Spinal cord (tissue), 10 donors: ENCODE measurements at places on chromosomes 5 and 9. TPM values are rescaled to one million over a fixed set of nuclear protein-coding genes. Genes with fewer than 3 reads are reported as not detected.

GRCh38 chr9:112900901-112901300 lies 10.2 kb upstream of the SLC46A2 start:
- H3K4me1 ChIP-seq, result no peaks in the 10 kb centered on the region
- H3K27ac ChIP-seq, result no peak overlapping the region
- H3K4me3 ChIP-seq, result no peak overlapping the region
- no peaks in the 10 kb centered on the region for H3K36me3 ChIP-seq
- DNase-seq, result no peak

- no peaks in the 10 kb centered on the region for H3K27me3 ChIP-seq
- no peaks in the 10 kb centered on the region for H3K36me3 ChIP-seq
- H3K4me1 ChIP-seq, result peaks cover 43% of the 10 kb centered on the region
- no peak overlapping the region for H3K4me3 ChIP-seq
- no peak for DNase-seq
These were observed 143.3 kb downstream of the GADD45G start for GRCh38 chr9:89748021-89748670.

Gene SV2C
- total RNA-seq, result 66.7 TPM

Gene ORM2
- 0.28 TPM for total RNA-seq

Gene TMOD1
- 34.0 TPM for total RNA-seq
